CD4-positive, alpha-beta T cell (primary cell): ENCODE measurements at places on chromosomes 11 and 22.
A peak's percentile ranks its signal among the peaks of the same experiment; 100 is the strongest.

GRCh38 chr22:20061481-20061861 is 18.6 kb upstream of the DGCR8 start:
- DNase-seq: no peak

GRCh38 chr11:6616596-6617250 is 2.5 kb downstream of the TPP1 start:
- no peak for DNase-seq

DNA sequence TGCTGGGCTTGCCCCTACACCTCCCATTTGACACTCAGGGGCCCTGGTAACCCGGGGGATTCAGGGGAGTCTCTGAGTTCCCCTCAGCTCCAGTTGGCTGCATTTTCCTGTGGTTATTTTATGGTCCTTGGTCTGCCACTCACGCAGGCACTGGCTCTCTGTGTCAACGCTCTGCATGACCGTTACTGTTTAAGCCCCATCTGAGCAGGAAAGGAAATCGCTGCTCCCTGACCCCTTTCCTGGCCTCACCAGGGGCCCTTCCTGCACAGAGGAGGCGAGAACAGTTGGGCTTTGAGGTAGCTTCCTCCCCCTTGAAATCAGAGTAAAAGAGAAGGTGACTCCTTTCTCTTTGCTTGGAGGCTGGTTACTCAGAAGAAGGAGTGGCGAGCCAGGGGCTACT is 2.4 kb downstream of the C1QTNF4 start:
- no peak for DNase-seq

- no peak for DNase-seq
These were observed 93.1 kb upstream of the FGF3 start for GRCh38 chr11:69912161-69912910.

DNA sequence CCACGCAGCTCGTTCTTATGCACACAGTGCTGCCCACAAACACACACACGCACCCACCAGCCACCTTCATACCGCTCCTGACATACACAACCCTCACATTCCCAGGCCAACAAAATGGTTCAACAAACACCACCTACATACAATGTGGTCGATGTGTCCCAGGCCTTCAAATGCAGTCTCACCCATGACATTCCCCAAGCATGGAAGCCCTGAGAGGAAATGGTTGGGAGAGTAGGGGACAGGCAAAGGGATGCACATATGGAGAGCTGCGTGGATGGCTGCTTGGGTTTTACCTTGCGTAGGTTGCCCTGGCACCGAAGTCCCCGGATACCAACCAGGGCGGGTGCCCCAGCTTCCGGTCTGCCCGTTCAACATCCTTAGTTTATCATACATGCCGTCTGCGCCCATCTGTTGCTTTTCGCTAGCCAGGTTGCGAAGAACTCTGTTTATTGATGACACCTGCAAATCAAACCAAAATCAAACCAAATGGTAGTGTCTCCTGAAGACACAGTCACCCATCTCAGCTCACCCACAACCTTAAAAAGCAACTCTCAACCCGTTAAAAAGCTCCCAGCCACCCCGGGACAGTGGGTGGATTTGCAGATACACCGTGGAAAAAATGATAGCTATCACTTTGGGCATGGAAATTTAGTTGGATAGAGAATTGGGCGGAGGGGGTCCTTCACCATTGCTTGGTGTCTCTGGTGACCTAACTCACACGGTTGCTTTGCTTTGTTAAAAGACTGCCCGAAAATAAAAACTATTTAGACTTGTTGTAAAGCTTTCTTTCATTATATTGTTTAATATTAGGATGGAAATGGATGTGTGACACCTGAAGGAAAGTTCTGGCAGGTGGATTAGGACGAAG is 10.5 kb downstream of the PAX6 start:
- DNase-seq: no peak

- DNase-seq: peak; percentile 68
These were observed 4.2 kb upstream of the MPEG1 start for GRCh38 chr11:59216641-59217564.

DNA sequence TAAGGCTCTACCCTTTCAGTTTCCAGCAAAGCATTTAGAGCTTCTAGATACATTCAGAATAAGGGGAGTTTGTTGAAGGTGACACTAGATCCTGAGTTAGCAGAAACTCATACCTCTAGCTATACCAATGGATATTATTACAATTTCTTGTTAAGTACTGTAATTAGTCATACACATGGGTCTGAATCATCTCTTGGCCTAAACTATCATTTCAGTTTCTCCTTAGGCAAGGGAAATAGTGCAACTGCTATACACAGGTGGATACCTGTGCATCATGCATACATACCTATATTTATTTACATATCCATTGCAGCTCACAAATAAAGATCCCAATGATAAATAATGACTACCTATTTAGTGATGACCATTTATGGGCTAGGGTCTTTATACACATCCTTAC is 45.1 kb upstream of the PAX6 start:
- no peak for DNase-seq

DNA sequence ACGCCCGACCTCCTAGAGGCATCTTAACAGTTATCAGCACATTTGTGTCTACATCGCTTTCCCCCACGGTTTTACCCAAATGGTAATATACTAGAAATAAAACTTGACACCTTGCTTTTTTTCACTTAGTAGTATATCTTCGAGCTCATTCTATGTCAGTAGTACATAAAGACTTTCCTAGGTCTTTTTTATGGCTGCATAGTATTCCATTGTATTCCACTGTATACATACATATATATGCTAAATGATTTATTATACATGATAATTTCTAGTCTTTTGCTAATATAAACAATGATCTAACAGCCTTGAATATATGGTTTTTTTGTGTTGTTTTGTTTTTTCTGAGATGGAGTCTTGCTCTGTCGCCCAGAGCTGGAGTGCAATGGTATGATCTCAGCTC is 34.8 kb upstream of the DLAT start:
- no peak for DNase-seq

GRCh38 chr11:16011396-16011795 is 344.9 kb downstream of the SOX6 start:
- no peak for DNase-seq

DNA sequence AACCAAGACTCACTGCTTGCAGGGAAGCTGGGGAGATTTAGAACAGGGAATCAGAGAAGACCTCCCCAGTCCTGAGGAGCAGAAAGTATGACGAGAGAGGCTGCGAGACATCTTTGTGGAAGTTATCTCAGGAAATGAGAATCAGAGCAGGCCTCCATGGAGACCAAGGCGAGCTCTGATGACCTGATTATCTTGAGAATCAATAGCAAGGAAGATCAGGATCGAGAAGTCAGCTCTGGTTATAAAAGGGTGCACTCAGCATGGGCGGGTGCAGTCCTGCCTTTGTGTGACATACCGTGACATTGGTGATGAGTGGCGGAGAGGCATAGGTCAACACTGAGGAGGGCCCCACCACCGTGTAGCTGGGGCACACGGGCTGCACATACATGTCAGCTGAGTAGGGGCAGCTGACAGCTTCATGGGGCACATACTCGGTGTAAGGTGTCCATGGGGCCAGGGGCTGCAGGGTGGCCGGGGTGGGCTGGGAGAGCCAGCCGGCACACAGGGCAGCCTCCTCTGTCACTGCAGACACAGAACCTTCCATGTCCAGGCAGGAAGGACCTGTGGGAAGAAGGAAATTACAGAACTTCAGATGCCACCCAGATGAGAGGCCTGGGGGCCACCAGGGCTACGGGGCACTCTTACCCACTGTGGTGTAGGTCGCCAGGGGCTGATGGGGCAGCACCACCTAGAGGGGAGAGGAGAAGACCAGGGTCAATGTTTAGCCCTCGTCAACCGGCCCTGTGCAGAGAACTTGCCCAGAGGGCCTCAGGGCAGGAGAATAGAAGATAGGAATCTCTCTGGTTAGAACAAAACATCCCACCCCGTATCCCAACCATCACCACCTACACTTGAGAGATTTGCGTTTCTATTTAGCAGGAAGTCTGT is 21.7 kb downstream of the POU2AF1 start:
- DNase-seq: no peak

- no peak for DNase-seq
These were observed 84.8 kb downstream of the UVRAG start for GRCh38 chr11:75899806-75900205.

DNA sequence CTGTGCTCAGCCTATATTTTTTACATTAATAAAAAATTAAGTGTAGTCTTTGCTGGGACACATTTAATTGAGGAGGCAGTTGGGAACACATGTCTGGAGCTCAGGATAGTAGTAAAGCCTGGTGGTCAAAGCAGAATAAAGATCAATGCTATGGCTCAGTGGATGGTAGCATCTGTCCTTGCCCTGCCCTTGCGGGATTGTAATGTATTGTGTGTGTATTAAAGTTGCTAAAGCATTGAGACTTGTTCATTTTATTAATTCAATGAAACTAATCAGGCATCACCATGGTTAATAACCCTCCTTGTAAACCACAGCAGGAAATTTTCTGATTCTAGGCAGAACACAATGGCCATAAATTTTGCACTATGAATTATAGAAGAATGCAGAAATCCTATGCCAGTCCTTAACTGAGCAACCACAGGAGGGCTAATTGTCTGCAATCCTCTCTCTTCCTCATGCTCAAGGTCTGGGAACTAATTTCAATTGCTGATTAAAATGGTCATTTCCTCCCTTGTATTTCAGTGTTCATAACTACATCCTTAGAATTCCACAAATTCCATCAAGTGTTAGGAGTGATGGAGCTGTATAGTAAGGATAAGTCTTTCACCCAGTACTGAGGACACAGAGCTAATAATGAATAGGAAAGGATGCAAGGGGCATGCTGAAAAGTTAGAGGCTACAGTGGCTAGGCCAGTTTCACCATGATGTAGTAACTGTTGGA is 403.2 kb upstream of the DDI1 start:
- DNase-seq: no peak

DNA sequence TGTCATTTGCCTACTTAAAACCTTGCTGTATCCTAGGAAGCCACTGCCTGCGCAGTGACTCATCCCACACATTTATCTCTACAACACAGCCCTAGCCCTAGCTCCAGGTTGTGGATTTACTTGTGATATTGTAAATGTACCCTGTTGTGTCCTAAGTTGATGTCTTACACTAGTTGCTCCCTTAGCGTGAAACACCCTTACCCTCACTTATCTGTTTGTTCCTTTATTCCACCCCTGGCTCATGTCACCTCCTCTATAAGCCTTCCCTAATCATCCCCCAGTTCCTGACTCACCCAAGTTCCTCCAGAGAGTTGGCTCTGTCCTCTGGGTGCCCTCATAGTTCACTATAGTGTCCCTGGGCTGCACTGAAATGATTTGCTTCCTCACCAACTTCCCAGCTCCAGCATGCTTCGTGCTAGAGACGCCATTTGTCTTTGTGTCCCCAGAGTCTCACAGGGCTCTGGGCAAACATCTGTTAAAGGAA is 431.8 kb upstream of the FAT3 start:
- no peak for DNase-seq

- DNase-seq: no peak
These were observed 6.6 kb upstream of the USP2 start for GRCh38 chr11:119388103-119388502.

GRCh38 chr11:6667733-6668374 is 12.2 kb upstream of the DCHS1 start:
- DNase-seq: no peak
